ENCODE measurements at places on chromosomes 1 and 21. TPM values are rescaled to one million over a fixed set of nuclear protein-coding genes. Genes with fewer than 3 reads are reported as not detected.

DNA sequence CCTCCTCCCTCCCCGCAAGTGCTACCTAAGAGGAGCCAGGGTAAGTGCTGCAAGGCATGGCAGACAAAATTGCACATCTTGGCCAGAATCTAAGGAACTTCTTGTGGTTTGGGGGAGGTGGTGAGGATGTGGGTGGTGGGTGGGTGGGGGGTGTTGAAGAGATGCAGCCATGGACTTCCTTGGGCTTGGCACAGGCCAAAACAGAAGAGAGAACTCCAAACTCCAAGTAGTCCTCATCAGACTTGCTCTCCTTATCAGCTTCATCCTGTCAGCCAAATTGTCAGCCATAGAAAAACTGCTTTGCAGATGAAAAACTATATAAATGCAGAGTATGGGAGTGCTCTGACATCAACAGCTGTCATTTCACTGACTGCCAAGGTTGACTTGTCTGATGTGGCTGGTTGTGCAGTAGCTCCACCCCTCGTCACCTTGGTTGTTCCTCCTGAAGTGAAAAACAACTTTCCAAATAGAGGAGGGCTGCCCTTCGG lies 7.1 kb downstream of the AMIGO1 start:
- no peak for DNase-seq

DNA sequence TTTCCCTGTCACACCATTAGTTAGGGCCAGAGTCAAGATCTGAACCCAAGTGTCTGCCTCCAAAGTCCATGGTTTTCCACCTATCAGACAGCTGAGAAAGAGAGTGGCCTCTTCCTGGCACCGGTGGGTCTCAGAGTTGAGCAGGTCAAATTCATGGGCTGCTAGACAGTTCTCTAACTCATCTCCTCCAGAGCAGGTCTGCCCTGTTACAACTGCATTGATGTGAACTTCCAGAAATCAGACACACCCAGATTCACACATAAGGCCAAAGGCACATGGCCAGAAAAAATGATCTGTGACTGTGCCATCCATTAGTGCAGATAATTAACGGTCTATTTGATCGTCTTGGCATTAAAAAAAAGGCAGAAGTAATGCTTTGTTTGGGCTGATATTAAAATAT lies 17.5 kb downstream of the SMIM12 start:
- no peak for DNase-seq

GRCh38 chr21:43358940-43359822 lies 67.8 kb downstream of the SIK1 start:
- DNase-seq, result no peak

GRCh38 chr1:198750081-198750480 lies 111.2 kb downstream of the PTPRC start:
- no peak for DNase-seq

DNA sequence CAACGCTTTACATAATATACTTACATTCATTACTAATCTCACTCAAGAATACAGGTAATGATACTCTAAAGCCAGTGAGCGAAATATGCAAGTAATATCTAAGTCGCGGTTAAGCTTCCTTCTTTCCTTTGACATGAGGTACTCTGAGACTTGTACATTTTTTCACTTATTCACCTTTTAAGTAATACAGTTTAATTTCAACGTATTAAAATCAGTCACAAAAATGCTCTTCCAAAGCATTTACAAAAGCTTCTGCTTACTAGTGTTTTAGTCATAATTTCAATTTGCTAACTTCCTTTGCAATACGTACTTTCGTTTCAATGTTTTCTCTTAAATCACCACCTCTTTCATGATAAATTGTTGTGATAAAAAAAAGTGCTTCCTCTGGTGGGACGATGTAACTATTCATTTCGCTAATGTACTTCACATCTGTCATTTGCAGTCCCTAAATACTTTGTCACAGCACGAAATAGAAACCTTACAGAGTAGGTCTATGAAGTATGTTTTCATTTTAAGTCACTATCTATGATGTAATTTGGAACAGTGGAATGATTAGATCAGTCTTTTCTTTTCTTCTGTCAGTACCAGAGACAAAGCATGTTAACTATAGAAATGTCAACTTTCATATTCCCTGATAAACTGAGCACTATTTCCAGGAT lies 34.0 kb upstream of the ADGRL4 start:
- peak; percentile 32 for DNase-seq

DNA sequence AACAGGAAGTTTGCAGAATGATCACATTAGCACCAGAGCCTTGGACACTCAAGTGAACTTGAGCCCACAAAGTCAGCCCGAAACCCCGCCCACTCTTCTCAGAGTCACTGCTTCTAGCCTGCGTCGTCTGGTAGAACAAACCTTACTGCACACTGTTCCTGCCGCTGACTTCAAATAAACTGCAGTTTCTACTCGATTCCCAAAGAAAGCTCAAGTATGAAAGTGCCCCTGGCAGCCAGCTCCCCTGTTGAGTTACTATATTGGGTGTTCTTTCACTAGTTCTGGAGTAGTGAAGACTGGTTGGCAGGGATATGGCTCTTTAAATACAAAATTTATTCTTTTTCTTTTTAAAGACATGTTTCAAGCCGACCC lies 164.7 kb downstream of the GALNT2 start:
- DNase-seq, result no peak

DNA sequence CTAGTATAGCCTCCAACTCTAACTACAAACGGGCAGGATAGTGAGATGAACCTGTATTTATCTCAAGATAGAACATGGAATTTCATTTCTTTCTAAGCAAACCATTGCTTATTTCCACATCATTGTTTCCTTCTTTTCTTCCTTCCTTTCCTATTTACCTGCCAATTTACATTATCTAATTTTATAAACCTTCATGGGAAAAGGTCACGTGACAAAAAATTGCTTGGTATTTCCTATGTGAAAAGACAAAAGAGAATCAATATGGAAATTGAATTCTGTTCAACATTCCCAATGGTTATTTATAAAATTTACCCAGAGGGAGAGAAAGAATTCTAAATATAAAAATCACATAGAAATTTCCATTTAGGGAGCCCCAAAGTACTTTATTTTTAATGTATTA lies 22.4 kb upstream of the RBM15 start:
- no peak for DNase-seq

DNA sequence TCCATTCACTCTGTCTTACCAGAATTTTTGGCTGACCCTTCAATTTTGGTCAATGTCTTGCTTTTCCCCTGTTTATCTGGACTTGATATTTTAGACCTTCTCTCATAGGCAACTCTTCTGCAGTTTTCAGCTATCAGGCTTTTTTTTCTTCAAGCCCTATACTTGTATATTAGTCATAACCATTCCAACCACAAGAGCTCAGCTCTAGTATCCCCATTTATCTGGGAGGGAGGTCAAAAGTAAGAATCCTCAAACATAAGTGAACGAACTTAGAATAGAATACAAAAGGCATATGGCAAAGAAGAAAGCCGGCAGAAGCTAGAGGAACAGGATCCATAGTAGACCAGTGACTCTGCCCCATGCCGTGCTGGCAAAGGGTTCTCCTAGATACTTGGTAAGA lies 45.9 kb upstream of the TNFSF4 start:
- DNase-seq, result no peak

- no peak for DNase-seq
Observed at GRCh38 chr1:39751595-39751994, 12.9 kb downstream of the PPIE start.

- no peak for DNase-seq
Observed at GRCh38 chr21:39705849-39706248, 39.1 kb upstream of the IGSF5 start.

- DNase-seq, result no peak
Observed at GRCh38 chr1:68149907-68150306, 82.4 kb downstream of the WLS start.

DNA sequence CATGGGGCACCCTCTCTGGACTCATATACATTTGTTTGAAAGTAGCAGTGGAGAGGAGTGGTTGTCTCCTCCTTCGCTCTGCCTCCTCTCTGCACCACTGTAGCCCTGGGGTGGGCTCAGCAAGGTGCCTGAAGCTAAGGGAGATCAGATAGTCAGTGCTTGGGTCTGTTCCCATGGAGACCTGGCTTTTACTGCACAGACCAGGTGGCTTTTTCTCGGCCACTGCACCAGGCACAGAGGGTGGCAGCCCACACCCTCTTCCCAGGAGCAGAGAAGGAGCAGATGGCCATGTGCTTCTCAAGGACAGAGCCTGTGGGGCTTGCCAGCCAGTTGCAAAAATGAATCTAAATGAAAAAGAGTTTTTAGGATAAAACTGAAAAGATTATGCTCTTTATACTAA lies 123.4 kb upstream of the KCNK1 start:
- DNase-seq, result no peak

DNA sequence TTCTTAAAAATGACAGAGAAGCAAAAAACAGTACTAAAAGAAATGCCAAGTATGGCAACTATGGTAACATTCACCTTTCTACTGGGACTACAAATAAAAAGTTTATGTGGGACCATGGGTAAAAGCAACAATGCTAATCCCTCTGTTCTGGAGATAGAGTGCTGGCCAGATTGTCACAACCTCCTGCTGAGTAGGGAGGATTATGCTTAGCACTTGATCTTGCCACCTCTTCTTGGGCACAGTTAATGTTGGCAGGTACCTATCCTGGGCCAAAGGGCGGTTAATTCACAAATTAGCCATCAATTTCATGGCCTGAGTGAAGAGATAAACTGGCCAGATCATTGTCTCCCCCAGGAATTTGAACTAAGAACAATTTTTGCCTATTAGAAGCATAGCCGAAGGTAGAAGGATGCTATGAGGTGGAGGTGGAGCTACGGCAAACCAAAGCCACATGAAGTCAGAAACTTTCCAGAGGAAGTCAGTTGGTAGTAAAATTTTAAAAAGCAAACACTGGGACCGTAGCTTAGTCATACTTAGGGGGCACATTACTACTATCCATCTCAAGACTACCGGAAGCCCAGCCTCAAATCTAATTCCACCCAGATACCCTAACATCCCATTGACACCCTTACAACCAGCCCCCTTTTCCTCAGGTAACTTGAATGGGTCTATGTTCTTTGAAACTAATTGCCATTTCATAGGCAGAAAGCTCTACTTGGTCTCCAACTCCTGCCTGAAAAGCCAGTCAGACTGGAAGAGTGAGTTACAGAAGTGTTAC lies 2.7 kb downstream of the SCYL3 start:
- DNase-seq, result peak; percentile 82

GRCh38 chr1:6244401-6245049 lies 546 bp downstream of the HES3 start:
- DNase-seq, result no peak

- no peak for DNase-seq
Observed at GRCh38 chr1:56535939-56536338, 43.4 kb downstream of the PLPP3 start.

GRCh38 chr1:53046930-53047329 lies 15.1 kb upstream of the PODN start:
- DNase-seq, result no peak

DNA sequence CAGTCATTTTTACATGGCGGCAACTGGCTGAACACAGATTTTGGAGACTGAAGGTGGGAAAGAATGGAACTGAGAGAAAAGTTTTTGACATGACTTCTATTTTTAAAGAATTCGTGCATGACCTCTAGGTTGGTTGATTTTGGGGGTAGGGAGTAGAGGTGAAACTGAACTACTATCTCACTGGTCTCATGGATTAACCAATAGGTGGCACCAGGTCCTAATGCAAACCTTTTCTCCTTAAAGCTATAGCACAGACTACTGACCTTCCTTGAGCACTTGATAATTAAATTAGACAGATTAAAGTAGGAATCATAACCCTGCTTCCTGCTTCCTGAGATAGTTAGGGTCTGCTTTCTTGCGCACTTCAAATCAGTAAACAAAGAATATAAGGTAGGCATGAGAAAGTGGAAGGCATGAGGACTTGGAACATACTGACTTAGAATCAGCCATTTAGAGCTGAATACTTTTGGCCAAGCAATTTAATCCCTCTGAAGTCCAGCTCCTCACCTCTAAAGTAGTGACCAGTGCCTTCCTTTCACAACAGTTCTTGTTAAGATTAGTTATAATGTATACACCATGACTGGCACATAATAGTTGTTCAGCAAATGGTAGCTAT lies 206.0 kb downstream of the CENPF start:
- DNase-seq, result no peak

DNA sequence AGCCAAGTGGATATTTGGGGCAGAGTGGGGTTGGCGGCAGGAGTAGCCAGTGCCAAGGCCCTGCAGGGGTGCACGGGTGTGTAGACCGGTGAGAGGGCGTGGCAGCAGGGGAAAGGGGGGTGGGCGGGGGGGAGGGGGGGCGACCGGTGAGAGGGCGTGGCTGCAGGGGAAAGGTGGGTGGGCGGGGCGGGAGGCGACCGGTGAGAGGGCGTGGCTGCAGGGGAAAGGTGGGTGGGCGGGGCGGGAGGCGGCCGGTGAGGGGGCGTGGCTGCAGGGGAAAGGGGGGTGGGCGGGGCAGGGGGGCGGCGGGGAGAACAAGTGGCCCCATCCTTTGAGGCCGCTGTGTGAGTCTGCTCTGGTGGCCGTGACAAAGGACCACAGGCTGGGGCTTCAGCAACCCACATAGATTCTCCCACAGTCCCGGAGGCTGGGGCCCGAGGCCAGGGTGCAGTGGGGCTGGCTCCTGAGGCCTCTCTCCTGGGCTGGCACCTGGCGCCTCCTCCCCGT lies 25.8 kb downstream of the RRP1 start:
- no peak for DNase-seq

DNA sequence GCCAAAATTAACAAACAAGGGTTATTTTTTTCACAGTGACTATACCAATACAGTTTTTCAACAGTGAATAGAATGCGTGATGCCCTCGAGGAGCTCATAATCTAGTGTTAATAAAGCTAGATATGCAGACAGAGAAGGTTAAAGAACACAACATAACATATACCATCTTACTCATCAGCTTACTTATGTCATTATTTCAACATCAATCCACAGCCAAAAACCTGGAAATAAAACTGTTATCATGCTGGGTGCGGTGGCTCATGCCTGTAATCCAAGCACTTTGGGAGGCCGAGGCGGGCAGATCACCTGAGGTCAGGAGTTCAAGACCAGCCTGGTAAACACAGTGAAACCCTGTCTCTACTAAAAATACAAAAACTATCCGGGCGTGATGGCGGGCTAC lies 6.1 kb downstream of the STX6 start:
- no peak for DNase-seq

DNA sequence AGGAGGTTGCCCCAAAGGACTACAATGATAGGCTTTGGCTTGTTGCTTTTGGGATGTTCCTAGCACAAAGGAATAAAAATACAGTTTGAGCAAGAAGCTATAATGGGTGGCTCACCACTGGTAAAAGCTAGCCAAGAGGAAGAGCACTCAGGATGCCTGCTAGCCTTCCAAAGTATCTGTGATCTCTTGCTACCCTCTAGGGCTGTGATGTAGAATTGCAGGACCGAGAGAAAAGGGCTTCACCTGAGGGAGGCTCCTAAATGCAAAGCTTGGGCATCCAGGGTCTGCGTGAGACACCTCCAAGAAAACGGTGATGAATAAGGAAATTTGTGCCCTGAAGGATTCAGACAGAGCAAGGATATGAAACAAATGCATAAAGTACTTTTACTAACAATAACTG lies 17.7 kb downstream of the IVL start:
- peak; percentile 24 for DNase-seq

TENT5C gene
- total RNA-seq, result 12.4 TPM

CNIH3 gene
- total RNA-seq, result 1.9 TPM

MPZ gene
- total RNA-seq, result 3.5 TPM

ALX3 gene
- not detected for total RNA-seq

PRRX1 gene
- total RNA-seq, result not detected

GBP5 gene
- total RNA-seq, result 26.4 TPM

KRTAP12-2 gene
- under 0.01 TPM for total RNA-seq

TNNI3K gene
- total RNA-seq, result 1.3 TPM

PROK1 gene
- total RNA-seq, result under 0.01 TPM

RPTN gene
- total RNA-seq, result not detected

All from hematopoietic multipotent progenitor cell (in vitro differentiated cells).